ENCODE measurements at places on chromosomes 13 and 19.
A peak's percentile ranks its signal among the peaks of the same experiment; 100 is the strongest.

GRCh38 chr13:43569658-43570057 lies 217.1 kb downstream of the ENOX1 start:
- DNase-seq, result no peak

GRCh38 chr13:36343766-36344165 lies 2.4 kb downstream of the SPART start:
- no peak for DNase-seq

- no peak for DNase-seq
Measured at GRCh38 chr13:47853236-47853635, 147.8 kb downstream of the SUCLA2 start.

GRCh38 chr13:113455384-113455783 lies 2.1 kb upstream of the ADPRHL1 start:
- DNase-seq, result no peak

DNA sequence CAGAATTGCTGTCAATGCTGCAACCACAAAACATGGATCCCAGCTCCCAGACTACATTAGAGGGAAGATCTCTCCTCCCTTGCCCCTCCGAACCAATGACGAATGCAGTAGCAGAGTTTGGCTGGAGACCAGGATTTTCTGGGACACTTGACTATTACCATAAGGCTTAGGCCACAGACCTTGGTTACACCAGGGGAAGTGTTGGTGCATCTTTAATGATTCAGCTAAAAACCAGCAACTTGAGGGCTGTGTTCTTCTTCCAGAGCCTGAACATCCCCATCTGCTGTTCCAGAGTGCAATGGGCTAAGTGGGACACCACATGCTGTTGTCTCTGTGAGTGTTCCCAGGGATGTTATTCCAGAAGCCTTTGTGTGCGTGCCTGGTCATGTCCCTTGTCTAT lies 528.2 kb downstream of the LMO7 start:
- DNase-seq, result no peak

GRCh38 chr13:101939370-101939769 lies 462.5 kb downstream of the FGF14 start:
- DNase-seq, result no peak

DNA sequence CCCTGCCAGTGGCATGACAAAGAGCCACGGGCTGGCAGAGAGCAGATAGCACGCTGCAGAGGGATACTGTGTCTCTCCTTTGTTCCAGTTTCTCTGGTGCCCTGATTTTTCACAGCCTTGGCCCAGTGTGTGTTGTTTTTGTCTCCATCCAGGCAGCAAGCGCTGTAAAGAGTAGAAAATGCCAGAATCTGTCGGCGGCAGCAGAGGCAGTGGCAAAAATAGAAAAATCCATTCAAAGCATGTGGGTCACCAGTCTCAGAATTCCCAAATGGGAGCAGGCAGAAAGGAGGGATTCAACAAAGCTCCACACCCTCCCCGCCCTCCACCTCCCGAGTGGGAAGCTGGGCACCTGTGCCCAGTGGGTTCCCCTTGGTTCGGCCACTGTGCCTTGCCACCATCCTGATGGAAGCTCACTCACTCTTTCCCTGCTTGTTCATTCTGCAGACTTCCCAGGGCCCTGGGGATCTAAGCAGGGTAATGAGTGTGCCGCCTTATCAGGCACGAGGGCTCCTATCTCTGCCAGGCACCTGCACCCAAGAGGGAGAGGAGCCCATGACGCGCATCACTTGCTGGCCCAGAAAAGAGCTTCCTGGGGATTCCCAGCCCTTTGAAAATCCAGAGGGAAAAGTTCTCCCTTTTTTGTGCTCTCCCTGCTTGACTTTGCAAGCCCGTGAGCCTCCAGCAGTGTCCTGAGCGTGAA lies 416.9 kb downstream of the IRS2 start:
- no peak for DNase-seq

- no peak for DNase-seq
Measured at GRCh38 chr13:32923725-32924124, 92.5 kb upstream of the KL start.

GRCh38 chr13:28340272-28340793 lies 154.6 kb downstream of the FLT1 start:
- no peak for DNase-seq

- DNase-seq, result no peak
Measured at GRCh38 chr19:22935151-22935550, 67.8 kb downstream of the ZNF728 start.

GRCh38 chr13:95298971-95299621 lies 2.2 kb downstream of the ABCC4 start:
- DNase-seq, result no peak

DNA sequence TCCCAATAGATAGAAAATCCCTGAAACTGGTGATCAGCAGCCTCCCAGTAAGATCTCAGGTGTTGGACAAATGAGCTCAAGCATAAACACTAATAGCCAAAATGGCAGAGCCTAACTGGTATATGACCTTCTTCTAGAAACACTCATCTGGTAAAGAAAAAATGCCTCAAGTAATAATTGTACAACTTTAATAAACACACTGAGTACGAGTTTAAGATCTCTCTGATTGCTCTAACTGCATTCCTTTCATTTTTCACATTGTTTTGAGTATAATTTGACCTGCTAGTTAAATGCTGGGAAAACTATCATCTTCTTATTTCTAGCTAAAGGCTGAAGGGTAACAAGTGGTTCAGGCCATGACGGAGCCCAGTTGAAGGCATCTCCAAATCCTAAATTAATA lies 2009.5 kb upstream of the PCDH20 start:
- DNase-seq, result no peak

DNA sequence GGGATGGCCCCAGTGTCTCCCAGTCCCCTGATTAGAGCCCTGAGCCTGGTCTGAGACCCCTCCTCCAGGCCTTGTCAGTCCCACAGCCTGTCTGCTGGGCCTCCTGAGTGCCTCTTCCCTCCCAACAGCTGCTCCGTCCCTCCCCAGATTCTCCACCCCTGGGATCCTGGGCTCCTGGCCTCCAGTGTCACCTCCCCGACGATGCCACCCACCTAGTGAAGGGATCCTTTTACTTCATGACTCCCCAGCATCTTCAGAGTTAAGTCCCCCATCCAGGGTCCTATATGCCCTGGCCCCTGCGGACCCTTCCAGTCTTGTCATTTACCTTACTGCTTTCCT lies 4.4 kb upstream of the PRX start:
- no peak for DNase-seq

- peak; percentile 38 for DNase-seq
Measured at GRCh38 chr19:36331353-36332228, 47.4 kb downstream of the ZFP14 start.

GRCh38 chr19:1787116-1787515 lies 25.0 kb downstream of the ATP8B3 start:
- no peak for DNase-seq

DNA sequence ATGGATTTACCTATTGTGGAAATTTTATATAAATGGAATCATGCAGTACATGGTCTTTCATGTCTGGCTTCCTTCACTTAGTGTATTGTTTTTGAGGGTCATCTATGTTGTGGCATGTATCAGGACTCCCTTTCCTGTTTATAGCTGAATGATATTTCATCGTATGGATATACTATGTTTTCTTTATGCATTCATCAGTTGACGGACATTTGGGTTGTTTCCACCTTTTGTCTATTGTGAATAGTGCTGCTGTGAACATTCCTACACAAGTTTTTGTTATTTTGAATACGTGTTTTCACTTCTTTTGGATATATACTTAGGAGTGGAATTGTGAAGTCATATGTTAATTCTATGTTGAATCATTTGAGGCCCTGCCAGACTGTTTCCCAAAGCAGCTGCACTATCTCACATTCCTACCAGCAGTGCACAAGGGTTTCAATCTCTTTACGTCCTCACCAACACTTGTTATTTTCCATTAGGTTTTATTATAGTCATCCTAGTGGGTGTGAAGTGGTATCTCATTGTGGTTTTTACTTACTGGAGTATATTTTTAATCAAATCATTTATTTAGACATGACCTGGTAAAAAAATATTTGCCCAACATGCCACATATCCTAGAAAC lies 262.7 kb downstream of the DLEU7 start:
- no peak for DNase-seq

- no peak for DNase-seq
Measured at GRCh38 chr13:89061821-89062220, 1390.7 kb downstream of the SLITRK5 start.

DNA sequence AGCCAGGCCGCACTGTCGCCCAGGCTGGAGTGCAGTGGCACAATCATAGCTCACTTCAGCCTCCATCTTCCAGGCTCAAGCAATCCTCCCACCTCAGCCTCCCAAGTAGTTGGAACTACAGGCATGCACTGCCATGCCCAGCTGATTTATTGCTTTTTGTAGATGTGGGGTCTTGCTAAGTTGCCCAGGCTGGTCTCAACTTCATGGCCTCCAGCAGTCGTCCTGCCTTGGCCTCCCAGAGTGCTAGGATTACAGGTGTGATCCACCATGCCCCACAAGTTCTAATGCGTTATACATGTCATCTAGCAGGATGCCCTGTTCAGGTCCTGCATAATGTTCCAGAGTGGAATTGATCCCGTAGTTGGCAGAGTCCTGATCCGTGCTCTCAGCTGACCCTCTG lies 4.6 kb downstream of the C19orf53 start:
- no peak for DNase-seq

DNA sequence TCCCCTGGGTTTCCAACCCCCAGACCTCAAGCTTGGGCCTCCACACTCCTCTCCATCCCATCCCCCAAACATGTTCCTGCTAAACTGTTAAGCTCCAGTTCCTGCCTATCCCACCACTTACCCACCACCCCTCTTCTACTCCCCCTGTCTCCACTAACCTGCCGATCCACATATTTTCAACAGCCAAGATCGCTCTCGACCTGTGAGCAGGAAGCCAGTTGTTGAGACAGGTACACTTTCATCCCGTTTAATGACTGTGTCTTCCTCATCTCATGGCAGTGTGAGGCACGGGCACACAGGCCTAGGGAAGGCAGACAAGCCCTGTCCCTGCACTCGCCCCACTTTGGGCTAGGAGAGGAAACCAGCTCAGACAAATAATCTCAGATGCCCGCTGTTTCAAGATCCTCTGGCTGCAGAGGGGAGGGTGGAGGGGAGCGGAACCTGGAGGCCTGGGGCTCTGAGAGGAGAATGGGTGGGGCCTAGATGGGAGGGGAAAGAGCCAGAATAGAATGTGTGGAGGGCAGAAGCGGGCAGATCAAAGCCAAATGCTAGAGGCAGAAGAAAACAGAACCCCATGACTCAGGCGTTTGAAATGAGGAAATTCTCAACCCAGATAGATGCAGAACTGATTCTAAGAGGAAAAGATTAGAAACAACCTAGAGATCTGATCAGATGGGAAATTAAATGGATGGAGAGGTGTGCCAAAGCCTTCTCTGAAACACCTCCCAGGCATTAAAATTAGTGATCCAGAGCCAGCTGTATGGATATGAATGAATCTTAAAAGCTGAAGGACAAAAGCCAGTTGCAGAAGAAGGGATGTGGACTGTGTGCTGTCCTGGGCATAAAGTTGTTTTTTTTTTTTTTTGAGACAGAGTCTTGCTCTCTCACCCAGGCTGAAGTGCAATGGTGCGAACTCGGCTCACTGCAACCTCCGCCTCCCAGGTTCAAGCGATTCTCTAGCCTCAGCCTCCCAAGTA lies 16.9 kb upstream of the CYP2S1 start:
- peak; percentile 22 for DNase-seq

GRCh38 chr19:36003284-36003683 lies 5.3 kb downstream of the SYNE4 start:
- no peak for DNase-seq

DNA sequence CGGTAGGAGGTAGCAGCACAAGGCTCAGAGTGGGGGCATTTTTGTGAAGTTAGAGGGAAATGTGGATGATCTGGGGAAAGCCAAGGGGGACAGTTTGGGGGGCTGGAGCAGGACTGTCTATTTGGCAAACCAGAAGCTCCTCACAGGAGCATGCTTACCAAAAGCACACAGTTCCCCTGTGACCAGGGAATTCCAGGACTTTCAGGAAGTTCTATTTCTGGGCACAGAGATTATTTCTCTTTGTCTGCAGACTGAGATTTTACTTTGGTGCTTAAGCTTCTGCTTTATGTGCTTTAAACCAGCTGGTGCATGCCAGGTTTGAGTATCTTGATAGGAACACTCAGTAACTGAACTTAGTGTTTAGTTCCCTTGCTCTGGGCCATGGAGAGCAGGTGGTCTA lies 525.3 kb downstream of the DIAPH3 start:
- DNase-seq, result no peak

DNA sequence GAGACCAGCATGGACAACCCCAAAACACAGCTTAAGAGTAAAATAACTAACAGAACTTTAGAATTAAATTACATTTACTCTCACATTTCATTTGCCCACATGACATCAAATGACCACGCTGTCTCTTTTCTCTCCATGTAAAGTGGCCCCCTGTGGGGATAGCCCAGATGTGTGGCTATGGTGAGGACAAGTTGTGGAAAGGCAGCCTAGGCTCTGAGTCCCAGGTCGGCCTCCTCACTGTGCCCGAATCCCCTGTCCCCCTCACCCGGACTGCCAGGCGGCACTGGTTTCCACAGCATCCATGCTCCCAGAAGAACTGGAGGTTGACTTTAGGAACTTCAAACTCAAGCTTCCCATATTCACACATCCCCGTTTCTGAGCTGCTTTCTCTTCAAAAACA lies 111.8 kb upstream of the UQCRFS1 start:
- DNase-seq, result no peak

GRCh38 chr19:53659292-53659691 lies 27.5 kb downstream of the DPRX start:
- DNase-seq, result no peak

DNA sequence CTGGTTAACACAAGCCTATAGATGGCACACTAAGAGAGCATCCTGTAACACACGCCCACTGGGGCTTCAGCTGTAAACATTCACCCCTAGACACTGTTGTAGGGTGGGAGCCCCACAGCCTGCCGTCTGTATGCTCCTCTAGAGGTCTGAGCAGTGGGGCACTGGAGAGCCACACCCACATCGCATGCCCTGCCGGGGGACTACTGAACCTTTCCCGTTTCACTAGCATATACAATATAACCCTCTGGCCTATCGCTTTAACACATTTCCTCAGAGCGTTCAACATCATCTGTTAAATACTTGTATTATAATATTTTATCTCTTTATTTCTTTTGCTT lies 73.4 kb downstream of the PCDH9 start:
- DNase-seq, result no peak

GRCh38 chr19:3593156-3593555 lies 7.9 kb downstream of the GIPC3 start:
- DNase-seq, result no peak

DNA sequence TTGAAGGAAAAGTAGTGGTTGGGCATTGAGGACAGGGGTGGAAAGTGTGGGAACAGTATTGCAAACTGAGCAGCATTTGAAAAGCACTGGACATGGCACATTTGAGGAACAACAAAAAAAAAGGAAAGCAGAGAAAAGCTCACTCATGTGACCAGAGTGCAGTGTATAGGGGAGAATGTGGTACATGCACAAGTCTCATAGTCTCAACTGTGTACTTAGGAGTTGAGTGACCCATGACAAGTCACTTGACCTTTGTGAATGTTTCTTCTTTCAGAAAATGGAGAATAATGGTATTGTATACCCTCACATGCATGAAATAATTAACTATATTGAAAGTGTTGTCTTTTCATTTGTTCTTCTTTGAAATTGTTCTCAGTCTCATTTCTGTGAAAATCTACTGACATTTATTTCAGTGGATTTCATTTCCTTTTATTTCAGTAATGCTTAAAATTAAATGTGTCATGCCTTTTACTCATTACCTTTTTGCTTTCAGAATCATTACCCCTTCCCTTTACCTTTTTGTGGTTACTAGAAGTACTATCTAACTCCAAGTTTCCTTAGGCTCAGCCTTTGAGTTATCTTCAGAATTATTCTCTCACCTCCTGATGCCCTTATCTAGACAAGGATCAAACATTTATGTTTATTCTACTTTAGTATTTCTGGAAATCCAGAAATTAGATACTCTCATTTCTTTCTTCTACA lies 79.1 kb upstream of the MLNR start:
- no peak for DNase-seq

Measured in activated T-cell treated with anti-CD3 and anti-CD28 coated beads for 1 hour (primary cell).